ENCODE measurements at places on chromosomes 1 and 21.

GRCh38 chr1:173093691-173094445, 43.1 kb upstream of the TNFSF18 start:
- no peak for DNase-seq

DNA sequence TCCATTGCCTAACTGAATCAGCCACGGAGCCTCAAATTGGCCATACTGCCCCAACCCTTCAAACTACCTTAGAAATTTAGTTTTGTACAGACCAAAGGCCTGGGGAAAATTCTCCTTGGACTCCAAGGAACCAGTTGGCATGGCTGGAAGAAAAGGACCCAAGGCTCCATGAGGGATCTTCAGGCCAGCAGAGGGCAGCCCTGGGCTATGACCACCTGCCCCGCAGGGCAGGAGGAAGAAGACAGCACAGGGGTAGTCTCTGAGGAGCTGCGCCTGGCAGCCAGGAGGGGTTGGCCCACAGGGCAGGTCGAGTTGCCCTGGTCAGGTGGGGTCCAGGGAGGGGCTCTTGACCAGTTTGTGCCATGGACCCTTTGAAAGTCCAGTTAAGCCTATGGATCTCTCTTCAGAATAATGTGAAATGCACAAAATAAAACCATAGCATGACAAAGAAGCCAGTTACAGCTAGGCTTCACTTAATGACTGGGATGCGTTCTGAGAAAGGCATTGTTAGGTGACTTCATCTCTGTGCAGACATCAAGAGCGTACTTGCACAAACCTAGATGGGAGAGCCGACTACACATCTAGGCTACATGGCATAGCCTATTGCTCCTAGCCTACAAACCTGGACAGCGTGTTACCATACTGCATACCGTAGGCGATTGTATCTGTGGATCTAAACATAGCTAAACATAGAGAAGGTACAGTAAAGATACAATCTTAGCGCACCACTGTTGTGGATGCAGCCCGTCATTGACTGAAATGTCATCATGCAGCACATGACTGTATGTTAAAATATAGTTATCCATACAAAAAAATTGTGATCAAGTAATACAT, 26.1 kb downstream of the CACNA1S start:
- peak; percentile 67 for DNase-seq

GRCh38 chr1:22780696-22781095, 70.1 kb downstream of the EPHB2 start:
- DNase-seq = no peak

- DNase-seq = no peak
Measured at GRCh38 chr1:201020721-201021629, 2.5 kb downstream of the KIF21B start.

- DNase-seq = no peak
Measured at GRCh38 chr1:212142883-212143530, 107.5 kb downstream of the DTL start.

DNA sequence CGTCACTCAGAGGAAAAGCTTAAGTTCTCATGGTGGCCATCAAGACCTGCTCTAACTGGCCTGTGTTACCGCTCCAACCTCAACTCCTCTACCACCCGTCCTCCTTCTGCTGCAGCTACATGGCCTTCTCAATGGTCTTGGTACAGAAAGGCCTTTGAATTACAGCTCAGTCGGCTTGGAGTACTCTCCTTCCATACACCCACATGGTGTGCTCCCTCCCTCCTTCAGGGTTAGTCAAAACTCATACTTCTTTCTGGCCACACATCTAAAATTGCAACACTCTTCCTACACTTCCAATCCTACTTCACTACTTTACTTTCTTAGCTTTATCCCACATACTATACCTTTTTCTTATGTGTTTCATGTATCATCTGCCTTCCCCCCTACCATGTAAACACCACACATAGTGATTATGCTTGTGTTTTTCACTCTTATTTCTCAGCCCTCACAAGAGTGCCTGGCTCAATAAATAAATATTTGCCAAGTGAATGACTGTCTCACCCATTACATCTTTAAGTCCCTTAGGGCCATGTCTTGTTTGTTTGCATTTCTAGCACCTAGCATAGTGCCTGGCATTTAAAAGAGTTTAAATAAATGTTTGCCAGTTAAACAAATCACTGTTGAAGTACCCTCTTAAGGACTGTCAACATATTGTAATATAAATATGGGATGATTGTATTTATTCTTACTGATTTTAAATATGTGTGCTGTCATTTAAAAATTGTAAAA, 37.6 kb upstream of the HMCN1 start:
- no peak for DNase-seq

DNA sequence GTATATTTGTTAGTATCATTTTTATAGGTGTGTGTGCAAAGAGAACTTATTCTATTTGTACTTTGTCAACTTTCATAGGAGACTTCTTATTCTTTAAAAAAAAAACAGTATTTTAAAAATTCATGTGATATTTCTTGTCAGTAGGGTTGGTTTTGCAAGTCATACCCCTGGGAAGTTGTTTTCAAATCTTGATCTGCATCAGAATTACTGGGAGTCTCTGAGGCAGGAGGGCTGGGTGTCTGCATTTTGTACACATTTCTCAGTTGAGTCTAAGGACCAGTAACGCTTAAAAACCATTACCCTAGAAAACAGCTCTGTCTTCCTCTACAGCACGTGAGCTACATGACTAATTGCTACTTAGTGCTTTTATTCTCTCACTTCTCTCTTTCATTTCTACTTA, 76.0 kb upstream of the CTTNBP2NL start:
- no peak for DNase-seq

GRCh38 chr1:91406773-91407389, 2.2 kb upstream of the HFM1 start:
- no peak for DNase-seq

DNA sequence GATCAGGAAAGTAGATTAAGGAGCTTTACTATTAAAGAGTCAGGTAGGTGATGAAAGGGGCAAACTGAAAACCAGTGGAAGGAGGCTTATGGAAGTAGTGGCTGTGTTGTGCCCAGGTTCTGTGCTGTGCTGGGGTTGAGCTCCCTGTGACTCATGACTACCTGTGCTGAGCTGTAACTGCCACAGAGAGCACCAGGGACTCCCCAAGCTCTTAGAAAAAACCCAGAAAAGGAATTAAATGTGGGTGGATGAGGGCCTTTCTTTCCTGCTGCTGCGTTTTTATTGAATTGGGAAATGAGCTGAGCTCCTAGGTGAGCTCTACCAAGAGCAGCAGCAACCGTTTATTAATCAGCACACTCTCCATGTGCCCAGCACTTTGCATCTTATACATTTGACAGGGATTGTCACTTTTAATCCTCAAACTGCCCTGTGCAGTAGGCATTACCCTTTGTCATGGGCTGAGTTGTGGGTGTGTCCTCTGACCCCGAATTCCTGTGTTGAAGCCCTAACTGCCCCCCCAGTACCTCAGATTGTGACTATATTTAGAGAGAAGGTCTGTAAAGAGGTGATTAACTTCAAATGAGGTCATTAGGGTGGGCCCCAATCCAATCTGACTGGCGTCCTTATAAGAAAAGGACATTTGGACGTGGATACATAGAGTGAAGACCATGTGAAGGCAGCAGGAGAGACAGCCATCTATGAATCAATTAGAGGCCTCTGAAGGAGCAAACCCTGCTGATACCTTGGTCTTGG, 65.4 kb downstream of the AK4 start:
- no peak for DNase-seq

DNA sequence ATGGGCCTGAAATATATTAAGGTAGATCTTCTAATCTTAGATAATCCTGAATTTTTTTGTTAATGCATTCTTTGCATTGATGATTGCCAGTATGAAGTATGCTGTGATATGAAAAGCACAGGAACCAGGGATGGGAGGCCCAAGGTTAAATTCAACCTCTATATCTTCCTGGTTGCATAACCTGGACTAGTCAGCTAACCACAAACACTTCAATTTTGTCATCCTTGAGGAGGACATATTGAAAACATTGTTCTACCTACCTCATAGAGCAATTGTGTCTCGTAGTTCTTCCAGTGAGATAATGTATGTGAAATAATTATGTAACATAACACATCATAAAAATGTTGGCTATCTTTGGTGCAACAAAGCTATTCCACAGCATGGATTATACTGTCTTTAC, 25.6 kb downstream of the PDC start:
- DNase-seq = no peak

GRCh38 chr21:42941696-42942085, 16.3 kb upstream of the ERVH48-1 start:
- no peak for DNase-seq

- no peak for DNase-seq
Measured at GRCh38 chr1:15146142-15146680, 7.3 kb upstream of the TMEM51 start.

DNA sequence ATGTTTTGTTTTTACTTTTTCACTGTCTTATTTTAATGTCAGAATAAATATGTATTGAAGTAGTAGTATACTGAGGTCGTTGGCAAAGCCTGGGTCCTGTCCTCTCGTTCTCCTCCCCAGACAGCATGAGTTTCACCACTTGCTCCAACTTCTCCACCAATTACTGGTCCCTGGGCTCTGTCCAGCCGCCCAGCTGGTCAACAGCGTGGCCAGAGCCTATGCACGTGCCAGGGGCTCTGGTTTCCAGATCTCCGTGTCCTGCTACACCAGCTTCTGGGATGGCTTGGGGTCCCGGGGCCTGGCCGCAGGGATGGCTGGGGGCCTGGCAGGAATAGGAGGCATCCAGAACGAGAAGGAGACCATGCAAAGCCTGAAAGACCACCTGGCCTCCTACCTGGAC, 19.3 kb downstream of the PTPN14 start:
- DNase-seq = no peak

- no peak for DNase-seq
Measured at GRCh38 chr1:21406659-21407058, 33.3 kb upstream of the NBPF3 start.

GRCh38 chr1:183702087-183702812, 49.1 kb upstream of the APOBEC4 start:
- DNase-seq = no peak

DNA sequence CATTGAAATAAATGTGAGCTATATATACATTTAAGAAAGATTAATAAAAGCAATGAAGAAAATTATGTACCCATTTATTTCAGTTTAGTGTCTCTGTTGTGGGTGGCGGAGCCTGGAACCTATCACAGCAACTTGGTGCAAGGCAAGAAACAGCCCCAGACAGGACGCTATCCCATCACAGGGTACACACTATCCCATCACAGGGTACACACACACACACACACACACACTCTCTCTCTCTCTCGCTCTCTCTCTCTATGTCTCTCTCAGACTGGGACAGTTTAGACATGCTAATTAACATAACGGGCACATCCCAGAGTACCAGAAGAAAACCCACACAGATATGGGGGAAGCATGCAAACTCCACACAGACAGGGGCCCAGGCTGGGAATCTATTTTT, 6.5 kb upstream of the IL6R start:
- DNase-seq = no peak

DNA sequence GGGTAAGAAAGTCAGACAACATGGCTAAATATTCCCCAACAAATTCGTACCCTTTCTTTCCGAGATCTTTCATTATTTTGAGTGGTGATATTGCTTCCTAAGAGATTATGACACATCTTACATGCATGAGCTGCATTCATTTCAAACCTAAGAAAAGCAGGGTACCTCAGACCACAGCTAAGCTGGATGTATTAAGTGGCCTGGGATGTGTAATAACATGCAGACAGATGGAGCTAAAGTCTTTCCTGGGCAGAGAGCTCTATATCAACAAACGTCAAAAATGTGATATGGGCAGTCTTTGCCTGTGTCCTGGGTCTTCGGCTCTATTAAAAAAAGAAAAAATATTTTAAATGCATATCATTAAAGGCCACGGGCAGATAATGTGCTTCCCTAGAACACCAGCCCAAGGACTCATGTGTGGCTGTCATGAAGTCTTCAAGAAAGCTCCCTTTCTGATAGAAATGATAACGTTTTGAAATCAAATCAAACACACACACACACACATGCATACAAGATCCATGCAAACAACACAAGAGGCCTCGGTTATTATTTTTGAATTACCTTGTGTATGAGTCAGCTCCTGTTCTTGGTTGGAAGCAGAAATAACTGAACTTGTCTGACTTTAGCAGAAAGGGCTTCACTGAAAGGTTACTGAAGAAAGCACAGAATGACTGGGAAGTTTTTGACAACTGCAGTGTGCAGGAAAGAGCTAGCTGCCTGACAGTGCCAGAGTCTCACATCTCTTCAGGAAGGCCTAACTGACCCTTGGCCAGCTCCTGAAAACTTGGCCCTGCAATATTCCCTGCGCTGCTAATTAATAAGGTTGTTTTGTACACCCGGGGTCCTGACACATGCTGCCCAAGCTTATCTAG, 231.2 kb downstream of the DSCAM start:
- DNase-seq = no peak

GRCh38 chr1:49466961-49467360, 556.8 kb downstream of the AGBL4 start:
- DNase-seq = no peak

GRCh38 chr1:211714154-211714553, 38.7 kb upstream of the NEK2 start:
- no peak for DNase-seq

DNA sequence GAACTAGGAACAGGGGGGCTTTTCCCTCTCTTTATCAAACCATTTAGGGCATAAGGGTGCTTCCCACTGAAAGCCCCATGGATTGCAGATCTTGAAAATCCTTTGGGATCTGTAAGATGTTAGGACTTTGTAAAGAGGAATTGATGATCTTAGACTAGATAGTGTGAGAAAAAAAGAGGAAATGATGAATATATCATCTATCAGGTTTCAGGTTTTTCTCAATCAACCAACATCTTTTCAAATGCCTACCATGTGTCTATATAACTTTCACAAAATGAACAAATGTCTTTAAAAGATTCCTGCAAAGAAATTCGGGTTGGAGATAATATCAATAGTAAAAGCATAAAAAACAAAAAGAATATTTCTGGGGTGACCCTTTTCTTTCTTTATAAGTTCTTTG, 50.1 kb downstream of the KCNC4 start:
- no peak for DNase-seq

DNA sequence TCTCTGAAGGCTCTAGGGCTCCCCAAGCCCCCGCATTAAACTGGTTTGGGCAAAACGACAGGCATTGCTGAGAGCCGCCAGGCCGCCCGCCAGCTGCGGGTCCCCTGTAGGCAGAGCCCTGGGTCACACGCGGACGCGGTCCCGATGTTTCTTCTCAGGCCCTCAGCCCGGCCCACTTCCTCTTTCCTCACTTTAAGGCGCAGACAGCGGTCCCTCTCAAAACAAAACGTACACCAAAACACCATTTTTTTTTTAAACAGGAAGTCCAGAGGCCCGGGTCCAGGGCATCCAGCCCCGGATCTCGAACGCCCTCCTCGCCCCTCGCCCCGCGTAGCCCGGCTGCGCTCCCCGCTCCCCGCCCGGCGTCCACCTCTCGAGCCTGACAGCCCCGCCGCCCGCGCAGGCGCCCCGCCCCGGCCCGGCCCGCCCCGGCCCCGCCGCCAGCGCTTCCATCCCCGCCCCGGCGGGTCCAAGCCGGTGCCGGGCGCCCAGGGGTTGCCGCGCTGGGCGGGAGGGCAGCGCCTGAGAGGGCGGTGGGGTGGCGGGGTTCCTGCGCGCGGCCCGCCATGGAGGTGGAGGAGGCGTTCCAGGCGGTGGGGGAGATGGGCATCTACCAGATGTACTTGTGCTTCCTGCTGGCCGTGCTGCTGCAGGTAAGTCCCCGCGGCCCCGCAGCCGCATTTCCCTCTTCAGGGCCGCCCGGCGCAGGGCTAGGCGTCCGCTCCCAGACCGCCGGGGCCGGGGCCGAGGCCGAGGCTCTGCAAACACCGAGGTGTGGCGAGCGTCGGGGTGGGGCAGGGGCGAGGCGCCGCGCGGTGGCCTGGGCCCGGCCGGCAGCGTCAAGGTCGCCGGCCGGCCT, at the start of gene SLC22A15:
Gene SLC22A15 (plus strand): TSS at position 452 of the 859 bp plus-strand sequence. CDS start 115 bp downstream, at position 567.
- DNase-seq = peak; percentile 87

GRCh38 chr1:110734133-110734680, 59.5 kb upstream of the KCNA3 start:
- no peak for DNase-seq

GRCh38 chr1:221718381-221719277, 23.3 kb downstream of the DUSP10 start:
- DNase-seq = no peak
